ENCODE measurements at places on chromosomes 16 and 17. TPM values are rescaled to one million over a fixed set of nuclear protein-coding genes. Genes with fewer than 3 reads are reported as not detected.

Gene CD300H
- total RNA-seq = not detected

Gene KRT33A
- total RNA-seq = not detected

Gene SLFN11
- 227 TPM for total RNA-seq

Gene ZNF469
- total RNA-seq = 1.6 TPM

Gene KRTAP16-1
- not detected for total RNA-seq

Gene TM4SF5
- not detected for total RNA-seq

Gene FBXO39
- 0.61 TPM for total RNA-seq

Data from epithelial cell of umbilical artery (primary cell).